CD14-positive monocyte (primary cell): ENCODE measurements at places on chromosomes 16 and 17.

- no peak for DNase-seq
Measured at GRCh38 chr16:66374176-66374575, 7.7 kb downstream of the CDH5 start.

DNA sequence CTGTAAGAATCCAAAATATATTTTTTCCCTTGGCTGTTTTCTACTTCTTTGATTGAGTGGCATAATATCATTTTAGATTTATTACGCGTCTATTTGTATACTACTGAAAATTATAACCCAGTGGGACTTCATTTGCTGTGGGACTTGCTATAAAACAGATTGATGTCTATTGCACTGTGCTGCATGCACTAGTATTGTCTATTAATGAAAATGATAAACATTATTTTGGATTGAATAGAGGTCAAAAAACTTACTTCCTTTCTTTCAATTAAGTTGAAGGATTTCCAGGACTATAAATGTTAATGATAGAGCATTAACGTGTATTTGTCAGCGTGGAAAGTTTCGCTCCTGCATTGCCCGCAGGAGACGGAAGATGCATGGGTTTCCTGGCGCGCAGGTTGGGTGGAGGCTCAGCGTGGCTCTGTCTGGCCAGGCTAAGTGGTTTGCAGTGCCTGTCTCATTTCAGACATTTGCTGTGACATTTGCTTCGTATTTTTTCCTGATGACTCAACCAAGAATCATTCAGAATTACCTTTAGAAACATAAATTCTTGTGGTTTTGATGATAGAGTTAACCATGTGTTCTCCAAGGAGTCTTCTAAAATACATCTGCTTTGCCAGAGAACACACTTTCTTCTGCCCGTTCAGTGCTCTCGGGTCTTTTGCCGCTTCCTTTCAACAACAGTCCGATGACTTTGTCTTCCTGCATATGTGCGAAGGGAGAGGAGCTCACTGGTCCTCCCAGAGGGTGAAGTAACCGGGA lies 216.7 kb downstream of the RPTOR start:
- DNase-seq = no peak

- no peak for DNase-seq
Measured at GRCh38 chr17:75832652-75833400, 11.4 kb downstream of the UNC13D start.

GRCh38 chr17:21046216-21046615 lies 3.4 kb upstream of the USP22 start:
- no peak for DNase-seq

- no peak for DNase-seq
Measured at GRCh38 chr17:42459256-42459800, 650 bp downstream of the ATP6V0A1 start.

DNA sequence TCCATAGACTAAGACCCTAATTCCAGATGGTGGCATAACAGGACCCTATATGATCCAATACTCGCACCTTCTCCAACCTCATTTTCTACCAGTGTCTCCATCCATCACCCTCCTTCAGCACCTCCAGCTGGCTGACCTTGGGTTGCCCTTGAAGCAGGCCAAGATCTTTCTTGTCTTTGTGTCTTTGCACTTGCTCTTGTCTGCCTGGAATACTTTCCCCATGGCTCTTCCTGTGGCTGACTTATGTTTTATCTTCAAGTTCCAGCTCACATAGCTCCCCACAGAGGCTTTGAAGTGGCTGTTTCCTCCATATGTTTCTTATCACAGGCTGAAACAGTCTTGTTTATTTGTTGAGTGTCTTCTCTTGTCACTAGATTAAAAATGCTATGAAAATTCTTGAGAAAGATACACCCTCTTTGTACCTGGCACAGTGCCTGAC lies 29.6 kb upstream of the MMD start:
- no peak for DNase-seq

GRCh38 chr16:23678430-23679273 lies at the start of gene PLK1:
PLK1 (plus strand) TSS chr16:23678889; CDS start chr16:23678933, 44 bp downstream.
- peak; percentile 59 for DNase-seq

GRCh38 chr16:19710191-19710908 lies 7.7 kb downstream of the KNOP1 start:
- no peak for DNase-seq

DNA sequence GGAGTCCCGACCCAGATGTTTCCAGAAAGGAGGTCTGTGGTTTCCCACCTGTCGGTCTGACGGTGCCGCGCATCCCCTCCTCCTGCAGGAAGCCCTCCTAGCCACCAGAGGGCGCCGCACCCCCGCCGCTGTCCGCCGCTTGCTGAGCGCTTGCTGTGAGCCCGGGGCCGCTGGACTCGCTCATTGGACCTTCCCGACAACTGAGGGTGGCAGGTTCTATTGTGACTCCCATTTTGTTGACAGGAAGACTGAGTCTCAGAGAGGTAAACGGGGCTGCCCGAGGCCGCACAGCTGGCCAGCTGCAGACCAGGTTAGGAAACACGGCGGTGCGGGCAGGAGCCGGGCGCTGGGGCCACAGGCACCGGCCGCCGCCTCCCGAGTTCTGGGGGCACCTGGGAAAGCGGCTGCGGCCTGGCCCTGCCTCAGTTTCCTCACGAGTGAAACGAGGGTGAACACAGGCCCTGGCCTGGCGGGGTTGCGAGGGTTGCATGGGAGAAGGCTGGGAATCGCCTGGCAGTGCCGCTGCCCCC lies 191.1 kb upstream of the CIBAR2 start:
- peak; percentile 52 for DNase-seq
